AML-193 (cell line): ENCODE measurements at places on chromosomes 5 and 9.

- peak; percentile 20 for DNase-seq
Observed at GRCh38 chr5:146076455-146076854, 28.9 kb downstream of the PLAC8L1 start.

GRCh38 chr5:91077623-91078022, 305.5 kb downstream of the ARRDC3 start:
- DNase-seq: no peak

GRCh38 chr5:42020788-42021530, 95.9 kb downstream of the FBXO4 start:
- DNase-seq: no peak

DNA sequence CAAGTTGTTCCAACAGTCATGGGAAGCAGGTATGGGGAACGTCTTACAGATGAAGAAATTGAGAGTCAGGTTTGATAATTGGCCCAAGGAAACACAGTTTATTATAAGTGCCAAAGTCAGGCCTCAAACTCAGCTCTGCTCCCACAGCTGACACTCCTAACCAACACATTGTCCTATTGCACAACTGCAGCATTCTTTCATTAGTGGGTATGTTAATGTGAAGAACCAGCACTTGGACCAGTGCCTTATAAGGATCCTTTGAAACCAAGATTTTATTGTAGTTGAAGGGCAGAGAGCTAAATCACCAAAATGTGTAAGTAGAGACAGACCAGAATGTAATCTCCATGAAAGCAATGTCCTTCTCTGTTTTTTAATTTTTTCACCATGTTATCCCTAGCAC, 56.1 kb downstream of the GRIA1 start:
- no peak for DNase-seq

- no peak for DNase-seq
Observed at GRCh38 chr9:79428422-79428821, 143.3 kb upstream of the TLE4 start.

- DNase-seq: no peak
Observed at GRCh38 chr9:115815786-115816185, 337.8 kb upstream of the PAPPA start.

DNA sequence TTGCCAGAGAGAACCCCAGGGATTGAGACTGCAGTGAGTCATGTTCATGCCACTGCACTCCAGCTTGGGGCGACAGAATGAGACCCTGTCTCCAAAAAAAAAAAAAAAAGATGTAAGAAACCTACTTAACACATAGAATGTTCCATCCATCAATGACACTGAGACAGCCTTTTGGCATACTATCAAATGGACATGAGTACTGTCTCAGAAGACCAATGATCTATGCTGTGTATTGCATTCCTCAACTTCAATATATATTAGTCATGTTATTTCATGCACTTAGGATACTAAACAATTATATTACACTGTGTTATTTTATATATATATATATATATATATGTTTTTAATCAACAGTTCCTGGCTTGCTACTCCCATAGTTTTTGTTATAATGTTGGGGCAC, 57.1 kb upstream of the ANKH start:
- DNase-seq: no peak

DNA sequence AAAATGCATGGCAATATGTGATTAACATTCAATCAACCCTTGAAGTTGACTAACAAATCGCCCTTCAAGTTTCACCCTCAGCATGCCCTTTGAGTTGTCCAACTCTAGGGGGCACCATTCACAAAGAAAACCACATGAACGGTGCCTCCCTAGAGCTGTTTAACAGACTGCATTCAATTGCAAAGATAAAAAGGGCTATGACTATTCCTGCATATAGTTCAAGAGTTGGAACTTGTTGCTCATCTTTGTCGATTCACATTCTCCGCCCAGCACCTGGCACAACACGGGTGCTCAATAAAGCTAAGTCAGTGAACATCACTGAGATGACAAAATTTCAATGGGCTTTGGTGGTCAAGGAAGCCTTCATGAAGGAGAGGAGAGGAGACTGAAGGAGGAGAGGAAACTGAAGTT, 69.6 kb upstream of the SLC30A5 start:
- DNase-seq: peak; percentile 59

DNA sequence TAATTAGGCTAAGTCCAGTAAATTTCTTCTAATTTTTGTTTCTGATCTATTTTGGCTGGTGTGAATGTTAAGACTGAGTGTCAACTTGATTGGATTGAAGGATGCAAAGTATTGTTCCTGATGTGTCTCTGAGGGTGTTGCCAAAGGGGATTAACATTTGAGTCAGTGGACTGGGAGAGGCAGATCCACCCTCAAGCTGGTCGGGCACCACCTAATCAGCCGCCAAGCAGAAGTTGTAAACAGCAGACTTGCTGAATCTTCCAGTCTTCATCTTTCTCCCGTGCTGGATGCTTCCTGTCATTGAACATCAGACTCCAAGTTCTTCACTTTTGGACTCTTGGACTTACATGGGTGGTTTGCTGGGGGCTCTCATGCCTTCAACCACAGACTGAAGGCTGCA, 21.4 kb upstream of the MLLT3 start:
- DNase-seq: no peak

GRCh38 chr5:92775711-92776615, 805.1 kb downstream of the NR2F1-AS1 start:
- DNase-seq: no peak

- no peak for DNase-seq
Observed at GRCh38 chr5:1918488-1919208, 35.9 kb upstream of the IRX4 start.

DNA sequence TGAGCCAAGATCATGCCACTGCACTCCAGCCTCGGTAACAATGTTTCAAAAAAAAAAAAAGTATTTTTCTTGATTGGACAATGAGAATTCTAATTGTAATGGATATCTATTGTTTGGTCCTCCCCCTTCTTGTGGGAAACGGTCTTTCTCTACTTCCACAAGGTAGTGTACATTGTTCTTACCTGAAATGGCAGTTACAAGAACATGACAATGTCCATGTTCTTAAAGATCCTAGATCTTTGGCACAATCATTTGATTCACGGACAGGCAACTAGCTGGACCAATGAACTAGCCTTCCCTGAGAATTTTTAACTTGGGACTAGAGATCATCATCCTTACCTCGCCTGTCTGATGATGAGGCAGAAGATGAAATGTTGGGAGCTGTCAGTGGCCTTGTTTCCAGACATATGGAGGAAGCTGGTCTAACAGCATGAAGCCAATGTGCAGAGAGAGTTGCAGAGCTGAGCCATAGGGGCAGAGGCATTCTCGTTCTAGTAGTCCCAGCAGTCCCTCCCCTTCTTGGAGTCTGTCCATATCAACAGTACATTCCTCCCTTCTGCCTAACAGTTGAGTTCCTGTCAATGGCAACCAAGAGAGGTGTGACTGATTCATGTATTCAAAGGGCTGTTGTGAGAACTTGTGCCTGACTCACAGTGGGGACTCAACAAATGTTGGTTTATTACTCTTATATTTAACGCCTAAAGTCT, 2.1 kb upstream of the MARCHF6 start:
- no peak for DNase-seq

- no peak for DNase-seq
Observed at GRCh38 chr5:43044181-43044914, 4.2 kb upstream of the ANXA2R start.

- DNase-seq: no peak
Observed at GRCh38 chr5:146402949-146403348, 44.2 kb upstream of the TCERG1 start.
